Psoas muscle (tissue), 8 donors: ENCODE measurements at places on chromosomes 4 and X. TPM values are rescaled to one million over a fixed set of nuclear protein-coding genes. Genes with fewer than 3 reads are reported as not detected.

SCD5 gene
- polyA plus RNA-seq: 1.5 TPM

TMPRSS11E gene
- polyA plus RNA-seq: 0.08 TPM

CSTF2 gene
- polyA plus RNA-seq: 14.0 TPM

SMIM10 gene
- 2.7 TPM for polyA plus RNA-seq

TMSB15A gene
- 0.23 TPM for polyA plus RNA-seq

FMR1NB gene
- polyA plus RNA-seq: not detected

ARL9 gene
- 0.09 TPM for polyA plus RNA-seq

DUSP9 gene
- not detected for polyA plus RNA-seq

ADGRL3 gene
- 0.06 TPM for polyA plus RNA-seq

SMIM10L2A gene
- polyA plus RNA-seq: 0.08 TPM

TRIM61 gene
- polyA plus RNA-seq: not detected

DAPP1 gene
- 0.18 TPM for polyA plus RNA-seq

CTSO gene
- 3.3 TPM for polyA plus RNA-seq
